ENCODE measurements at places on chromosomes 1 and 21.

DNA sequence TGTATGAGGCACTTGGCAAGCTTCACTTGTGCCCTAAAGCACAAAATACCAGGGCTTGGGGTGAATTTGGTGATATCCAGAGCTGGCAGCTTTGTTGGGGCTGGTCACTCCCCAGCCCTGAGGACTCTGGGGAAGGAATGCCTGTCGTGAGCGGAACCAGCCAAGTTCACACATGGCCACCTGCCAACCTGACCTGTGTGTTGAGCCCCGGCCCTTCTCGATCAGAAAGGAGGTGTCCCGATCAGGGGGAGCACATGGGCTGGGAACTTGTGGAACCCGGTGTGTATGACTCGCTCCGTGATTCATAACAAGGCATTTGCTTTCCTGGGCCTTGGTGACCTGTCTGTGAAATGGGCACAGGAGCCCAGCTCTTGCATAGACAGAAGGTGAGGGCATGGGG is 43.1 kb downstream of the AGPAT3 start:
- no peak overlapping the region for H3K27ac ChIP-seq
- H3K4me1 ChIP-seq, result peaks cover 21% of the 10 kb centered on the region
- H3K36me3 ChIP-seq, result peaks cover 3% of the 10 kb centered on the region
- H3K4me3 ChIP-seq, result no peak overlapping the region

- H3K4me3 ChIP-seq, result no peak overlapping the region
- H3K27me3 ChIP-seq, result peaks cover 15% of the 10 kb centered on the region
- no peak overlapping the region for H3K27ac ChIP-seq
- no peak for DNase-seq
- no peaks in the 10 kb centered on the region for H3K36me3 ChIP-seq
Measured at GRCh38 chr21:37341254-37341960, 25.2 kb upstream of the DYRK1A start.

DNA sequence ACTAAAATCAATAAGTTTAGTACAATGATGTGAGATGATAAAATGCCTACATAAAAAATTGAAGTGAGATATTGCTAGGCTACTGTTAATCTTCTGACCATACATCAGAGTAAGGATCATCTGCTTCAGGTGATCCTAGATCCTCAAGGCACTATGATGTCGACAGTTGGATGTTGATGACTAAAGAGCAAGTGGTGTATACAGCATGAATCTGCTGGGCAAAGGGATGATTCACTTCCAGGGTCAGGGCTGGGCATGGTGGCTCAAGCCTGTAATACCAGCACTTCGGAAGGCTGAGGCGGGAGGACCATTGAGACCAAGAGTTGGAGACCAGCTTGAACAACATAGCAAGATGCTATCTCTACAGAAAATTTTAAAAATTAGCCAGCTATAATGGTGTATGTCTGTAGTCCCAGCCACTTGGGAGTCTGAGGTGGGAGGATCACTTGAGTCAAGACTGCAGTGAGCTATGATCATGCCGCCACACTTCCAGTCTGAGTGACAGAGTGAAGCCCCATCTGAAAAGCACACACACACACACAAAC is 24.6 kb downstream of the NUF2 start:
- no peaks in the 10 kb centered on the region for H3K27me3 ChIP-seq
- no peak overlapping the region for H3K27ac ChIP-seq
- DNase-seq, result no peak

GRCh38 chr1:245156736-245157505 is 2.1 kb downstream of the KIF26B start:
- H3K27ac ChIP-seq, result no peak overlapping the region
- peaks cover 4% of the 10 kb centered on the region for H3K36me3 ChIP-seq
- H3K27me3 ChIP-seq, result peaks cover 51% of the 10 kb centered on the region
- no peak for DNase-seq
- H3K4me1 ChIP-seq, result peaks cover 13% of the 10 kb centered on the region

DNA sequence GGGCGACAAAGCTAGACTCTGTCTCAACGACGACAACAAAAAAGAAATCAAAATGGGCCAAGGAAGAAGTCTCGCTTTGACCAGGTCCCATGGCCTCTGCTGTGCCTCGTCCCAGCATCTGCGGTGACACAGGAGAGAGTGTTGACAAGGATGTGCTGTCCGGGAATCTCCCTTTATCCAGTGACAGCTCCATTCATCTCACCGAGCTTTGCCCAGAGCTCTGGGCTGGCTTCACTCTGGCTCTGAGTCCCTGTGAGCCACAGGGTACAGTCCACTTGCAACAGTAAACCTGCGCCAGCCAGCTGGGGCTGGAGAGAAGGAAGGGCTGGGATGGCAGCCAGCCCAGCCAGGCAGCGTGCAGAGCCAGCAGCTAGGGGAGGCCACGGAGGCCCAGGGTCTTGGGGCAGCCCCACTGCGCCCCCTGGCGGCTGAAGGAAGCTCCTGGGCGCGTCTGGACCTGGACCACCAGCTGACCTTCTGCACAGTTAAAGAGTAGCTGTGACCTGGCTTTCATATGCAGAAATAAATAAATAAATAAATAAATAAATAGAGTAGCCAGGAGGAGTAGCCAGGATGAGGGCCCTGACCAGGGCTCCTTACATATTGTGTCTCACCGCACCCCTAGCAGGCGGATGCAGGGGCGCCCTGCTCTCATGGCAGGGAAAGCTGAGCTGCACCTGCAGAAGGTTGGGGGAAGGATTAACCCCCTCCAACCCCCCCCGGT is 29.7 kb downstream of the ENO1 start:
- peak; percentile 75 for DNase-seq
- no peaks in the 10 kb centered on the region for H3K27me3 ChIP-seq
- no peaks in the 10 kb centered on the region for H3K4me1 ChIP-seq
- H3K36me3 ChIP-seq, result peaks cover under 1% of the 10 kb centered on the region

DNA sequence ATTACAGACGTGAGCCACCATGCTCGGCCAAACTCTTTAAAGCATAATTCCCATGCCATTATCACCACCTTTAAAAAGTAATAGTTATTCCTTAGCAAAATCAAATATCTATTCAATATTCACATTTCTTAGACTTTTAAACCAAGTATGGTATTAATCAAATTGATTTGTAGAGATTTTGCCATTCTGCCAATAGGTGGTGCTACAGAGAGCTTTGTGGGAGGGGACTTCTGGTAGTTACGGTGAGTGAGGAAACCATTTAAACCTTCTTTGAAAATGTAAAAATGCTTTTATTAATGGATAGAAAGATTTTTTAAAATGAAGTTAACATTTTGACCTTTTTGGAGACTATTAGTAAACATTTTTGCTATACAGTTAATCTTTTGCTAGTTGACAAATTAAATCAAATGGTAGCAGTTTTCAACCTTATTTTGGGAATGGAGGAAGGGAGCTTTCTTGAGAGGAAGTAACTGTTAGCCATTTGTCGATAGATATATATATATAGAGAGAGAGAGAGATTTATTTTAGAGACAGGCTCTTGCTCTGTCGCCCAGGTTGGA is 19.3 kb downstream of the IARS2 start:
- no peak overlapping the region for H3K4me3 ChIP-seq
- no peak for DNase-seq
- peak overlapping the region; percentile 74 for H3K27ac ChIP-seq
- H3K36me3 ChIP-seq, result no peaks in the 10 kb centered on the region
- no peaks in the 10 kb centered on the region for H3K27me3 ChIP-seq

DNA sequence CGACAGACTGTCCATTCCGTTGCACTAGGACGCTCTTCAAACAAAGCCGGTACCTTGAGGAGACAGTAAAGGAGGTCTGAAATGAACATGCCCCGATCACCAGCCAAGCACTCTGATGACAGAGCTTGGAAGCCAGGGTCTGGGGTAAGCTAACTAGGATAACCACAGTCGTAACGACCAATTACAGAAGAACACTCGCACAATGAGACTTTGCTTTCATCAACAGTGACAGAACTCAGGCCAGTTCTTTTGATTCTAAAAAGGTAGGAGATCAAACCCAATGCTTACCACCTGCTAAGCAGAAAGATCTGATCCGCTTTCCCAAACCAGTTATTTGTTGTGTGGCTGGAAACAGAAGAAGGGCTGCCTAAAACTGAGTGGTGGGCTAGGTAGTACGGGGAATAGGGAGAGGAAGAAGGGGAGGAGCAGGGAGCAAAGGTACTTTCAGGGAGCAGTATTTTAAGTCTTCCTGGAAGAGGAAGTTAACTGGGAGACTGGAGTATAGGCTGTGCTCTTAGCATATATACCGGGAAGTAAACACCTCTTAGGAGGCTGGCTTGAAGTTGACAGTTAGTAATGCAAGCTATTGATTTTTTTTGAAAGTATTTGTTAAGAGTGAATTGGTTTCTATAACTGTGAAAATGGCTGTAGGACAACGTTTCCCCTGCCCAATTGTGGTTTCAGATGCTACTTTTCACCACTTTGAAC is 38.4 kb downstream of the UCK2 start:
- peaks cover 10% of the 10 kb centered on the region for H3K4me1 ChIP-seq
- H3K27me3 ChIP-seq, result no peaks in the 10 kb centered on the region
- H3K4me3 ChIP-seq, result no peak overlapping the region
- H3K27ac ChIP-seq, result no peak overlapping the region

All from T-helper 17 cell (primary cell).